ENCODE measurements at places on chromosomes 13 and 19.

DNA sequence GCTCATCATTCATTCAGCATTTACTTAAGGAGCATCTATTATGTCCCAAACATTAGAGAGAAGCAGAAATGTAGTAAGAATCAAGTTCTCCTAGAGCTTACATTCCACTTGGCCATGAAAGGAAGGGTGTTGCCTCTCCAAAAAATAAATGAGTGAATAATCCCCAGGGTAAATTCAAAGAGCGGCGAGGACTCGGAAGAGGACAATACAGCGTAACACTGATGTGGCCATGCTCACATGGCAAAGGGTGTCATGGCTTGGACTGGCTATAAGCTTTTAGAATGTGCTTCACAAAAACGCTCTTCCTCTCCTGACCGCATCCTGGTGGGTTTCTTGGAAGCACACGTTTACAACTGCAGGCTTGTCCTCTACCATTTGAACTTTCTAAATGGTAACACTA lies 290.2 kb downstream of the IRS2 start:
- DNase-seq = no peak

DNA sequence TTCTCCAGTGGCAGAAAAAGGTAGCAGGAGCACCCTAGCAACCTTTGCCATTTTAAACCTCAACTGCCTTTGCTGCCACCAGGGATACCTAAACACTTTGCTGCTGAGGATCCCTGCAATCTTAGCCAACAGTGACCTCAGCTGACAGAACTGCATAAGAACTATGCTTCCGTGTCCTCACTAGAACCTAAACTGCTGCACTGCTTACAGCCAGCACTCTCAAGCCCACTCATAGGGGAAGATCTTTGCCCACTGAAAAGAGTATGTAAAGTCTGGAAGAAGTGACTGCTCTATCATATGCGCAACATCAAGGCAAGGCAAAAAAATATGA lies 270.0 kb upstream of the PCDH20 start:
- DNase-seq = no peak

DNA sequence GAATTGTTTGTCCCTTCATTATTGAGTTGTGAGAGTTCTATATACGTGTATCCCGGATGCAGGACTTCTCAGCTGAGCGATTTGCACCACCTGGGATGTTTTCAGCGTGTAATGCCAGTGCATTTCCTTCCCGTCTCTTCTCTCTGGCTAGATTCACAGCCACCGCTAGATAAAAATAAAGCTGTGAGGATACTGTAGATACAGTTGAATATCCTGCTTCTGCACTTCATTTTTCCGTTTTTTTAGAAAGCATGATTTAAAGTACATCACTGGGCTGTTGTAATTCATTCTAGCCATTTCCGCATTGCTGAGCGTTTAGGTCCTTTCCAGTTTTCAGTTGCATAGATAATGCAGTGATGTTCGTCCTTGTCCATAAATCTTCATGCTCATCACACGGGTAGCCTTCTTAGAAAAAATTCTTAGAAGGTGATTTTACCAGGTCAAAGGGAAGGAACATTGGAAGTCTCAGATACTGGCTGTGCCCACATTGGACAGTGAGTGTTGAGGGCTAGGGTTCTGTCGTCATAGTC lies 14.7 kb downstream of the PPP1R37 start:
- no peak for DNase-seq

DNA sequence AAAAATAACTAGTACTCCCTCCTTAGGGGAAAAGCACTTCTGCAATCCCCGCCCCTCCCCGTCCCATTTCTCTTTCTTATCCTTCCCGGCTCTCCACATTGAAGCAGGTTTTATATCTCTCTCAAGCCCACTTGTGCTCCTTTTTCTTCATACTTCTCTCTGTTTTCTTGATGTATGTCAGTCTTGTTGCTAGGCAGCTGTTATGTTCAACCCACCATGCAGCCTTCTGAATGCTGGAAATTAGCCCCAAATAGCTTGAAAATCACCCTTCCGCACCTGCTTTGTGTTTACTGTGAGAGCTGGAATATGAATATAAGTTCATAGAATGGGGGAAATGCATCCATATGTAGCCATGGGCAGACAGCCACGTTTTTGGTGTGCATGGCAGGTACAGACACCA lies 461.4 kb downstream of the MYO16 start:
- DNase-seq = no peak

DNA sequence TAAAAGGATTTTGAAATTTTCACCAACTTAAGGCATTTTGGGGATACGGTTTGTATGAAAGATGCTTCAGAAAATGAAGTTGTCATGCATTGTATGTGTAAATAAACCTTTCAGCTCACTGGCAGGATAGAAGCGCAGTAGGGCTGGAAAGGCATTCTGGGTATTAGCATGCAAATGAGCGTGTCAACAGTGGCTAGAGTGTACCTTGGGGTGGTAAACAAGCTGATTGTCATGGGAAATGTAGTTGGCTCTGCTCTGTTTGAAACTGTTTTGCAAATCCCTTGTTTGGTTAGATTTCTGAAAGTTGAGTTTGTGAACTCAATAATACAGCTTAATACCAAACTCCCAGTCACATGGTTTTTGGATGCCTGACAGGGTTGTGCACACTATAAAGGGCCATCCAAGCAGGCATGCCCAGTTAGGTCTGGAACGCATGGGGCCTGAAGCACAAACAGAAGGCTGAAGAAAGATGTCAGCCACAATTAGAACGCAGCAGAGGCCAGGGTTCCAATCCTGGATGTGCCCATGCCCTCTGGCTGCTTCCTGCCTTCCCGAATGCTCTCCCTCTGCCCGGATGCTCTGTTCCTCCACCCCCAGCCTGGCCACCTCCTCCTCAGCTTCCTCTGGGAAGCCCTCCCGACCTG lies 14.6 kb downstream of the GSX1 start:
- no peak for DNase-seq

- DNase-seq = no peak
Observed at GRCh38 chr13:28707629-28708427, 10.9 kb downstream of the SLC46A3 start.

DNA sequence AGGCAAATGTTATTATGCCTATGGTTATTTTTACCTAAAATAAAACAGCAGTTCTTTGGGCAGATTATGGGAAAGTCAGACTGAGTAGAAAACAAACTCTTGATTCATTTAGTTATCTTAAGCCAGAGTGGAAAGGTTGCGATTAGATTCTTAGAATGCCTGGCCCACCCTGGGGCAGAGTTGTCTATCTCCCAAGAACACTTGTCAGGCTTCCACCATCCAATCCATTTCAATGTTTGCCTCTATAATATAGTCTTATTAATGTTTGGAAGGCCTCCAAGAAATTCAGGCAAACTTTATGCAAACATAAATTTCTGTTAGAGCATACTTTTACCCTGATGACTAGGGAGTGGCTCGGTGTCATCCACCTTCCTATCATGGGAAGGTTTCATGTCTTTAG lies 207.0 kb downstream of the SLITRK6 start:
- no peak for DNase-seq

GRCh38 chr13:79245937-79246577 lies 160.0 kb downstream of the RBM26 start:
- no peak for DNase-seq

DNA sequence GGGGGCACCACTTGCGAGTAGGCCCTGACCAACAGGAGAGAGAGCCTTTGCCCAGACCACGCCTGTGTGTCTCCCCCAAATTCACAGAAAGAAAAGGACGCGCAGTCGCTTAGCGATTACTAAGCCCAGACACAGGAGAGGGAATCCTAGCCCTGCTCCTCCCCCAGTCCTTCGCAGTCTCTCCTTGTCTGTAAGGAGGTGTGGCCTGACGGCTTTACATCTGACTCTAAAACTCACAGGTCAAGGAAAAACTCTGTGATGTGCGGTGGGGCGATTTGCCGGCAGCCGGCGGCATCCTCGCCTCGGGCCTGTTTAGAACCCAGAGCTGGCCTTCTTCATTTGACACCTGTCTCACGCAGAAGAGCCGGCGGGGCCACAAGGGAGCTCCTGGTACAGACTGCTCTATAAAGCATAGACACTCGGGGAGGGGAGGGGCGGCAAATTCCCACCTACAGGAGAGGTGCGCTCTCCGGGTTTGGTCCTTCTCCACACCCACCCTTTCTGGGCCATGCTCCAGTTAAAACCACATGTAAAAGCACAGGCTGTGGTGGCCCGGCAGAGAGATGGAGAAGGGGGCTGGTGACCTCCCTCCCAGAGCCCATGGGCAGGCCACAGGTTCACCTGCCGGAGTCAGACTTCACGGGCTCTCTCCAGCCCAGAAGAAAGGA lies 17.8 kb downstream of the GPR12 start:
- no peak for DNase-seq

DNA sequence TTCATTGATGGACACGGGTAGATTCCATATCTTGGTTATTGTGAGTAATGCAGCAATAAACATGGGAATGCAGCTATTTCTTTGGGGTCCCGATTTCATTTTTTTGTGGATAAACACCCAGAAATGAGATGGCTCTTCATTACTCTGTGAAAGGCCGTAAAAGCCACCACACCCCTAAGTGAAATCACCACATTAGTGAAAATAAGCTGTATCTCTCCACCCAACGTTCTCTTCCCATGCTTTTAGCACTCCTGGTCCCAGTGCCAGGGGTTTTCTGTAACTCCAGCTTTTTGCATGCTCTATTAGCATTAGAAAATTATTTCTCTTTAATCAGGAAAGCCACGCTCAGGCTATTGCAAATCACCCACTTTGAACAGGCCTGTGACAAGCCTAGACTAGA lies 15.8 kb downstream of the CHAMP1 start:
- no peak for DNase-seq

- DNase-seq = no peak
Observed at GRCh38 chr19:33805840-33806433, 9.3 kb downstream of the KCTD15 start.

GRCh38 chr13:34037636-34038540 lies 219.9 kb downstream of the RFC3 start:
- no peak for DNase-seq

DNA sequence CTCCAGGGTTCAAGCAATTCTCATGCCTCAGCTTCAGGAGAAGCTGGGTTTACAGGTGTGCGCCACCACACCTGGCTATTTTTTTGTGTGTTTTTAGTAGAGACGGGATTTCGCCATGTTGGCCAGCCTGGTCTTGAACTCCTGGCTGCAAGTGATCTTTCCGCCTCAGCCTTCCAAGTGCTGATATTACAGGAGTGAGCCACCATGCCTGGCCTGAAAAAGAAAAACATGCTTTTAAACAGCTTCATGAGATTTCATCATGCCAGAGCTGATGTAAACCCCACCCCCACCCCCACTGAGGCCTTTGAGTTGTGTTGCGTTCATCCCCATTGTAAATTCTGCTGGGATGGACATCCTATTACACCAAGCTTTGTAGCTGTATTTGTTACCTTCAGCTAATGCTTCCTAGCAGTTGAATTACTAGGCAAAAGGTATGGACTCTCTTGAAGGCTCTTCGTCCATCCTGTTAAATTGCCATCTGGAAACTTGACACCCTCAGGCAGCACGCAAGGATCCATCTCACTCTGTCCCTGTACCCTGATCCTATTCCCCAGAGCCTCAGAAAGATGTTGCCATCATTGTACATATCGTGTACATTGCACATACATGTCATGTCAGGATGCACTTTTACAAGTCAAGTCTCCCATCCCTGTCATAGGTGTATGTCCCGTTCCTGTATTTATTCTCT lies 47.3 kb downstream of the NFIX start:
- no peak for DNase-seq

DNA sequence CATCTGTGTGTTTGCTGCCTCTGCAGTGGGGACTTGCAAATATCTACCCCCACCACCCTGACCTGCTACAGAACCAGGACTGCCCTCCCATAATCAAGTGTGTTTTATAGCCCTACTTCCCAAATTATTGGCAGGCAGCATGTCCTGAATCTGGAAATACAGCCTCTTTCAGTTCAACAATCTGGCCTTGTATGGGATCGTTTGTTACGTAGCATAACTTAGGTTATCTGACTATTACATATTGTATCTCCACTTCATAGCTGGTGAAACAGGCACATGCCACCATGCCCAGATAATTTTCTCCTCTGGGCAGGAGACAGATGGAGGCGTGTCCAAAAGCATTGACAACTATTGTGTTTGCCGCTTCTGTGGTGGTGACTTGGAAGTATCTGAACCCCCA lies 66.7 kb upstream of the ADGRL1 start:
- no peak for DNase-seq

- DNase-seq = no peak
Observed at GRCh38 chr13:28865149-28865744, 45.1 kb downstream of the MTUS2 start.

GRCh38 chr19:8552810-8553209 lies 24.4 kb downstream of the MYO1F start:
- peak; percentile 58 for DNase-seq

DNA sequence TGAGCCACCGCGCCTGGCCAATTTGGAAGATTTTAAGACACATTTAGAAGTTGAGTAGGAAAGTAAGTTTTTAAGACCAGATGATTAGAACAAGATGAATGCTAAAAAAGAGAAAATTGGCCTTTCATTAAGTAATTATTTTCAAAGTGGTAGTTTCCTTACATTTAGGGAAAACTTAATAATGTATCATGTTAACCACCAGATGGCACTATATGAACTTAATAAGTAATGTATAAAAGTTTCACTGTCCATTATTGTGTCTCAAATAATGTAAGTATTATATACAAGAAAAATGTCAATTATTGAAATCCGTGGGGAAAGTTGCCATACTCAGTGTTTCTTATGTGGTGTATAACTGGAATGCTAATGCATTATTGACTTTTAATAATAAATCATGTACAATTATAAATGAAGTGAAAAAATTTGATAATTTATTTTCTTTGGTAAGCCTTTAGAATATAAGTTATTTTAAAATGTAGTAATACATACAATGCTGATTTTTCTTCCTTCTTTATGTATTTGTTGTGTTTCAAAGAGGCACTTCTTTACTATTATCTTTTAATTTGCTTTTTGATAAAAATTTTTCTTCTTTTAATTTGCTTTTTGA lies 29.2 kb downstream of the COG6 start:
- DNase-seq = peak; percentile 72

GRCh38 chr13:113203507-113204377 lies 4.7 kb downstream of the PCID2 start:
- no peak for DNase-seq

GRCh38 chr19:44948763-44949374 lies 3.0 kb downstream of the APOC2 start:
- no peak for DNase-seq

- DNase-seq = no peak
Observed at GRCh38 chr13:69796256-69796655, 311.4 kb upstream of the ATXN8OS start.

GRCh38 chr19:14002571-14003250 lies 3.4 kb downstream of the RFX1 start:
- no peak for DNase-seq

GRCh38 chr13:30355384-30355699 lies 48.0 kb upstream of the KATNAL1 start:
- DNase-seq = peak; percentile 44

DNA sequence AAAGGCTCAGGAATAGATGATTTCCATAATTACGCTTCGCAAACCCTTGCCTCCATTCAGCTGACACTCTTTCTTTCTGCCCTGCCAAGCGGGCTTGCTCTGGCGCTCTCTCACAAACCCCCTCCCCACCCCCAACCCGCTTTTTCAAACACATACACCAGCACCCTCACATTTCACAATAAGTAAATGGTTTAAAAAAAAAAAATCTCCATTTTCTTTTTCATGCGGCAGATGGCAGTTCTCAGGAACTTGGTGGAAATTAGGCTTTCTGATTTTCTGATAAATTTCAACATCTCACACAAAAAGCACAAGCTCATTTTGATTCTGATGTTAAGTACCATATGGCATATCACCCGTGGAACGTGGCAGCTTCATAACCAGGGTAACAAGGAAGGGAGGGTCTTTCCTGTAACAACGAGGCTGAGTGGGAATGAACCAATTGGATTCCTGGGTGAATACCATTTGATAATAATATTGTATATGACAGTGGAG lies 43.8 kb downstream of the C13orf42 start:
- no peak for DNase-seq

All from kidney capillary endothelial cell (primary cell).